ENCODE measurements at places on chromosomes 6 and 20.

DNA sequence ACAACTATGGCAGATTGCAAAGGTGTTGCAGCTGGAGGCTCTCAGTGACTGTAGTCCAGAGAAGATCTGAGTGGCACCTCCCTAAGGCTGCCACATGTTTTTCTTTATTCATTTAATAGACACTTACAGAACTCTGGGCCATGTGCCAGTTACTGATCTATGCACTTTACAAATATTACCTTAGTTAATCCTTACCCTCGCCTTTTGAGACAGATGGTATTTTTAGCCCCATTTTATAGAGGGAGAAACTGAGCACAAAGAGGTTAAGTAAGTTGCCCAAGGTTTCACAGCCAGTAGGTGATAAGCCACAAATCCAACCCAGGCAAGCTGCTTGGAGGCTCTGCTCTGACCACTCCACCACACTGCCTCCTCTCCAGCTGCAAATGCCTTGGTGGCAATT, 6.5 kb upstream of the SCRT2 start:
- DNase-seq = no peak

DNA sequence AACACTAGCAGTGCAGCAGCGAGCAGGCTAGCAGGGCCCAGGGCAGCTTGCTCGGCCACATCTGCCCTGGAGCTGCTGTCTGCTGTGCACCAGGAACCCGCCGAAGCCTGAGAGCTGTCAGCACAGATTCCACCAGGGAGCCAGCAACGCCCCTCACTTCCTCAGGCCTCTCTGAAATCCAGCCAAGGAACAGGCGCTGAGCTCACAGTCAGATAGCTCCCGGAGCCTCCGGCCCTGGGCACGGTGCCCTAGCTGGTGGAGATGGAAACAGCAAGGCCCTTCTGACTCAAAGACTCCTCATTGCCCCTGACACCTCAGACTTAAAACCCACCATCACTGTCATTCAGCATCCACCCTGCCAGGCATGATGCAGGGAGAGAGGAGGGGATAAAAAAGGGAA, 839.4 kb downstream of the MAFB start:
- DNase-seq = peak; percentile 83

DNA sequence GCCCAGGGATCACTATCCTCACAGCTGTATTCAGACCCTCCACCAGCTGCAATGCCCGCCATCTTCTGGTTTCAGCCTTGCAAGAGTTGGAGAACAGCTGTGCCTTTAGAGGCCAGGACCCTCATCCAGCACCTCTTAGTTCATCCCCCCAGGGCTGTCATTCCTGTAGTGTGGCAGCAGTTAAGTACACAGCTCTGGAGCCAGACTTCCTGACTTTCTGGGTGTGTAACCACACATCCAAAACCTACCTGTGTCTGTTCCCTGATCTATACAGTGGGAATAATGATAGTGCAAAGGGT, 452 bp upstream of the TREM2 start:
- no peak for DNase-seq

GRCh38 chr6:138724015-138724414, 49.6 kb upstream of the CCDC28A start:
- DNase-seq = no peak

DNA sequence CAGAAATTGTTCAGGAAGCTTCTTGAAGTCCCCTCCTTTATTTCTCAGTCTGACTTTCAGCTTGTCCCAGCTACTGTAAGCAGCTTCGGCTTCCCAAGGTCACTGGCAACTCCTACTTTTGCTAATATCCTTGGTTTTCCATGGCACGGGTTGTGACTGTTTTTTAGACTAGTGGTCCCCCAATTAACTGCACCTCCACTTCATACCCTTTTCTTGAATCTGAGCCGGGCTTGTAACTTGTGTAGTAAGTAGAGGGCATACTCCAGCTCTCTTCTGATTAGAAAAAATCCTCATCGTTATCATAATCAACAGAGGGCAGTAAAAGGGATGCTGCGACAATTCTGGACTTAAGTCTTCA, 162.3 kb upstream of the TNFAIP3 start:
- DNase-seq = no peak

DNA sequence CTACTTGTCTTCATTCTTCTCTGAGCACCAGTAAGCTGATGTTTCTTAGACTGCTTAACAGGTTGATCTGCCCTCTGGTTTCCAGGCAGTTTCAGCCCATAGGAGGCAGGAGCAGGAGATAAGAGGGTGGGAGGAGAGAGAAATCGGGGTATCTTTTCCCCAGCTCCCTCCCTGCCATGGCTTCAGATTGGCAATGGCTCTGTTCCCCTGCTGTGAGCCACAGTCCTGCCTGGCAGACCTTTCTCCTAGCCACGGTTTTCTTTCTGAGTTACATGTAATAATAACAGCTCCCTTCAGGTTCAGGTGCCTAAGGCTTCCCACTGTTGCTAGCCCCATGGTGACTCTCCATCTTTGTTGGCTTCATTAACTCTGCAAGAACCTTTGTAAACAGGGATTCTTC, 115.3 kb downstream of the CD83 start:
- no peak for DNase-seq

- no peak for DNase-seq
These were observed 81.9 kb downstream of the FIG4 start for GRCh38 chr6:109772883-109773431.

DNA sequence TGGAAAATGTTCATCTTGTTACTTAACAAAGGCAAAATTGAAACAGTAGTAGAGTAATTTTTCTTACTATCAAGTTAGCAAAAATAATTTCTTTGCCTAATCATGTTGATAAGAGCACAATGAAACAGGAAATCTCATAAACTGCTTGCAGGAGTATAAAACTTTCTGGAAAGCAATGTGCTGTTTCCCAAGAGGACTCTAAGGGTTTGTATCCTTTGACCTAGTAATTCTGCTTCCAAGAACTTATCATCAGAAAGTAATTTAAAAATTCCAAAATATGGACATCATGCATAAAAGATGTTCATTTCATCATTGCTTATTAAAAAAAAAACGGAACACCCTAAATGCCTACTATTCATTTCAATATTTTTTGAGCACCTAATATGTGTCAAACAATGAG, 46.1 kb upstream of the TNFAIP3 start:
- DNase-seq = no peak

GRCh38 chr6:20932284-20932683, 398.0 kb downstream of the CDKAL1 start:
- DNase-seq = no peak

GRCh38 chr20:16423311-16424212, 149.7 kb downstream of the KIF16B start:
- DNase-seq = no peak

- DNase-seq = no peak
These were observed 304.9 kb downstream of the CDH26 start for GRCh38 chr20:60262967-60263603.

GRCh38 chr6:101728388-101728787, 334.9 kb downstream of the GRIK2 start:
- DNase-seq = no peak

GRCh38 chr20:9597547-9597946, 83.2 kb downstream of the LAMP5 start:
- DNase-seq = no peak

GRCh38 chr6:41557335-41557734, 11.2 kb downstream of the FOXP4 start:
- DNase-seq = no peak

GRCh38 chr20:1895674-1896483, 672 bp downstream of the SIRPA start:
- no peak for DNase-seq
